ENCODE measurements at places on chromosomes 4 and X.

GRCh38 chr4:102598086-102598761 lies 97.1 kb downstream of the NFKB1 start:
- no peak for DNase-seq

- no peak for DNase-seq
These were observed 243.5 kb upstream of the KCNIP4 start for GRCh38 chr4:22192084-22192511.

- DNase-seq, result no peak
These were observed 158.5 kb upstream of the S100G start for GRCh38 chrX:16491461-16491860.

DNA sequence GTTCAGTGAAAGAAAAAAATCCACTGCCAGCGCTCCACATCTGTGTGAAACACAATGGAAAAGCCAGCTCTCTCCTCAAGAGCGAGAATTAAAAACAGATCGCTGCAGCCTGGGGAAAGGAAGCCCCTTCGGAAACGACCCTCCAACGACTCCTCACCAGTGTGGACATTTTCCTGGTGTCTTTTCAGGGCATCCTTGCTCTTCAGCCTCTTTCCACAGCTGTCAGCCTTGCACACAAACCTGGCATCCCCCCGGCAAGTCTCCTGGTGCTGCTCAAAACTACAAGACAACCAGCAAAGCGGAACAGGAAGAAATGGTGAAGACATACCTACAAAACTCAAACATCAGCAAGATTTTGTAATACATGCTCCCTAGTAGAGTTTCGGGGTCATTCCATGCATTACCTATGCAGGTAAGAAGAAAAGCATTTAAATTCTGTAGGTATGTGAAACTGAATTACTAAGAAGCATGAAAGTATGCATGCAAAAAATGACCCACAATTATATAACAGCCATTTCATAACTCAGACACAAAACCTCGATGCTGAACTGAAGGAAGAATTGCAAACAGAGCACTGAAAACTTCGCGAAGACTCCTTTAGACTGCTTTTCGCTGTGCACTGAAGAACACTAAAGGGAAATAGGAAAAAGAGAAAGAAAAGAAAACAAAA lies 106.1 kb downstream of the PRDM5 start:
- DNase-seq, result no peak

DNA sequence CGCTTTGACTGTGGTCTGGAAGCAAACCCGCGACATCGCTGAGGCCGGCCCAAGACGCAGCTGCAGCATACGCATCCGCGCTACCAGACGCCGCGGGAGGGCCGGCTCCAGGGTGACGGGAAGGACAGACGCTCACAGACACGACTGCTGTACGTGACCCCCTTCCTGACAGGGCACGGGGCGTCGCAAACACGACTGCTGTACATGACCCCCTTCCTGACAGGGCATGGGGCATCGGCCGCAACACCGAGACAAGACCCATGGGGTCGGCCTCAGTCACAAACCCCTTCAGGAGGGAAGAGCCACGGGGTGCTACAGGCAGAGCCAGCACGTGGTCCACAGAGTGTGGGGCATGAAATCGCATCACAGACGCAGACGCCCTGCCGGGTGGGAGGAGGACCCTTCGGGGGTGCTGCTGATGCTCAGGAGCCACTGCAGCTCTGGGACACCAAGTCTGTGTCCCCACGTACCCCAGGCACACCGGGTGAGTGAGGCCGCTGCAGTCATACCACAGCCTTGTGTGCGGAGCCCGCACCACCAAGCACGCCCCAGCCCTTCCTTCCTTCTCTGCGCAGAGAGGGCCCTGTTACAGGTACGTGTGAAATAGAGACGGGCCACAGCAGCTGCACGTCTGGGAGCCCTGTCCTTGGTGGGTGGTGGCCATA lies 38.7 kb upstream of the CPLX1 start:
- DNase-seq, result no peak

DNA sequence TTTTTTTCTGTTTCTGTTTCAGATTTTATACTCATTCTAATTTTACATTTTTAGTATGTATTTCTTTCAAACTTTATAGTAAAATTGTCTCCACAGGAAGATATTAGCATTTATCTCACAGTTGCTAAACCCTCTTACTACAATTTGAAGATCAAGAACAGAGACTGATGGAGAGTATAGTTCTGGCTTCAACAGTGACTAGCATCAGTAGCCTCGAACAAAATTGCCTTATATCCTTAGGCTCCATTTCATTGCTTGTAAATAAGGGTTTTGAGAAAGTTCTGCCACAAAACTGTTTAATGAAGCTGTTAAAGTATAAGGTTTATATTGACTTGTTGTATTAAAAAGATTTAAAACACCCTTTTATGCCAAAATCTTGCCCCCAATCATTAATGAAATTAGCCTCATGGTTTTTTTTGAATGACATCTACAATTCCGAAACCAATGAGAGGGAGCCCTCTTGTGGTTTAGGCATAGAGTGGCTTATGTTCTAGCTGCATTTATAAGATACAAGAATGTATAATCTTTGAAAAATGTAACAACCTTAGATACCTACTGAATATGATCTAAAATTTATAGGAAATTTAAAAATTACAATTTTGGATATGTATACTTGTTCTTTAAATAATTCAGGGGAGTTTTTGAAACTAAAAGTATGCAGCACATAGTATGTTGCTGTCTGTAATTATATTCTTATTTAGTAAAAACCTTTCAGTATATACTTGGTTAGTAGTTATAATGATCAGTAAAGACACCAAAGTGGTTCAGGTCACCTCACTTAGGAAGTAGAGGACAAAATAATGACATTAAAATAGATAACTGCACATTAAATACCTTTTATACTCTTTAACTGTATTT lies 109.8 kb upstream of the HPGD start:
- DNase-seq, result peak; percentile 74

GRCh38 chr4:119068529-119068962 lies 67.1 kb upstream of the MYOZ2 start:
- no peak for DNase-seq

GRCh38 chr4:1277667-1278665 lies 11.7 kb upstream of the MAEA start:
- DNase-seq, result no peak

DNA sequence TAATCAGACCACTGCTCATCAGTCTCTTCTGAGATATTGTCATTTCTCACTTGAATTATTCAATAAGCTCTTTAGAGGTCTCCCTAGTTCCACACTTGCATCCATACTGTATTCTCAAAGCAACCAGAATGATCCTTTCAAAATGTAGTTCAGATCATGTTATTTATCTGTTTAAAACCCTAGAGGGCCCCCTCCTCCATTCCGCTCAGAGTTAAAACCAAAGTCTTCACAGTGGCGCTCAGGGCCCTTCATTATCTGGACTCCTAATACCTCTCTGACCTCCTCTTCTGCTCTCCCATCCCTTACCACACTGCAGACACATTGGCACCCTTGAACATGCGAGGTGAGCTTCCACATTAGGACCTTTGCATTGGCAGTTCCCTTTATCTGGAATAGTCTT lies 32.7 kb upstream of the HPGDS start:
- DNase-seq, result no peak

All from HT-29 (cell line).